T-helper 17 cell (primary cell): ENCODE measurements at places on chromosomes 7 and 10.

GRCh38 chr10:122419876-122420623 is 34.4 kb upstream of the ARMS2 start:
- no peak for DNase-seq

DNA sequence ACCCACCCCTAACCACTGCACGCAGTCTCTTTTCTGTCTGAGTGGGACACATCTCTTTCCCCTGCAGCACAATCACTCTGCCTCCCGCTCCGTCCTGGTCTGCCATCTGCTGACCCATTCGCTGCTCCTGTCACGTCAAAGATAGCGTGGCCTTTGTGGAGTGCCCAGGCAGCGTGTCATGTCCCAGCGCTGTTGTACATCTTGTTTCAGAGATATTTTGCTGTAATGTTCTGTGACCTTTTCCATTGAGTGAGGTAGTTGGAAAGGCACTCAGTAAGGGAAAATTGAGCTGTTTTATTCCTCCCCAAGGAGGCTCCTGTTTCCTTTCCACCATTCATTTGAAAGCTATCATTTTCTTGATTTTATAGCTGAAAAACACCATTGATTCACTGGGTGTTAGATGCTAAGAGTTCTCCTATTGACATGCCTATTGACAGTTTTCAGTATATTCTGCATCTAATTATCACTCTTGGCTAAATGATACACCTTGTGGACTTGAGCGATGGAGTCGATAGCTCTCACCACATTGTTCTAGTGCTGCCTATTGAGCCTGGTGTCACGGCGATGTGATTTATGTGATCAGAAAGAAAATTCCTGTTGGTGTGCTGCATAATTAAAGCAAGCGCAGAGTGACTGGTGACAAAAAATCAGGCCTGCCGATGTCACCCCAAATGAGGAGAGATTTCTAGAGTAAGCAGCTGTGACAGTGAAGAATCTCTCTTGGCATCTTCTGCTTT is 372.6 kb downstream of the LRMDA start:
- no peak for DNase-seq

- DNase-seq, result no peak
These were observed 125.3 kb downstream of the DYNC1I1 start for GRCh38 chr7:95897557-95898251.

- no peak for DNase-seq
These were observed 900 bp downstream of the CDHR1 start for GRCh38 chr10:84195044-84195830.

GRCh38 chr7:24863626-24864025 is 106.4 kb upstream of the GSDME start:
- no peak for DNase-seq

GRCh38 chr7:125926621-125927020 is 997.0 kb upstream of the POT1 start:
- DNase-seq, result no peak

DNA sequence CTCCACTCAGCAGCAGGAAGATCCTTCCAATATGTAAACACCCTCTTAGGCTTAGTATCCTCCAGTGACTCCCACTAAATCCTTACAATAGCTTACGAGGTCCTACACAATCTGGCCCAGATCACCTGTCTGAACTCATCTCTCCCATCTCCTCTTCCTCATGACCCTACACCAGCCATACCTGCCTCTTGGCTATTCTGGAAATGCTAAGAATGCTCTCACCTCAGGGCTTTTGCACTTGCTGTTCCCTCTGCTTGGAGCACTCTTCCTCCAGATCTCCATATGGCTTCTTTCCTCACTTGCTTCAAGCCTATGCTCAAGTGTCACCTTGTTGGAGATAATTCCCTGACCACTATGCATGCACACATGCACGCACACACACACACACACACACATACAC is 50.8 kb upstream of the FRMD4A start:
- DNase-seq, result no peak

DNA sequence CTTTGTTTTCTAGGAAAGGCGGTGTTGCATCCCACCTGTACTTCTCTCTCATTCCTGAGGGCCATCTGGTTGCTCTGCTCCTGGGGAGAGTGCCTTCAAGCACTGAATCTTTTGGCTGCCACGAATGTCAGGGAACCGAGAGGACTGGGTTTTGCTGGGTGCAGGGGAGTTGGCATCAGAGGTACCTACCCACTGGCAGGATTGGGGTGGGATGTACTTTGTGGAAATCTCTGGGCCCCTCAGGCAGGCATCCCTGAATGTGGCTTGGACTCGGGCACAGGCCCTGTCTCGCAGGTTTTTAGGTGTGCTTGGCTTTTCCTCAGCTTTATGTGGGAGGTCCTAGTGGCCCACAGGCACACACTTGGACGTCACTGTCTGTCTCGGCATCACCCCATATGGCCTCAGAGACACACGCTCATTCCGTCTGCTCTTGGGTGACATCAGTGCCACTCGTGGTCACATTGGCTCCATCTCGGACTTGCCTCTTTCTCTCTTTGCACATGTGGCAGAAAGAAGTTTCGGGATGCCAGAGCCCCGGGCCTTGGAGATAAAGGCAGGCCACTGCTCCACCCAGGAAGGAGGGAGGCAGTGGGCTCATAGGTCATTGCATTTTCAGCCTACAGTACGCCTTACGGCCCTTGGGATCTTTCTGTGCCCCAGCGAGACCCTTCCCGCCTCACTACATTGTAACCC is 325.6 kb downstream of the ZNF716 start:
- no peak for DNase-seq

GRCh38 chr10:119919826-119920225 is 27.3 kb downstream of the SEC23IP start:
- DNase-seq, result no peak

- no peak for DNase-seq
These were observed 298.5 kb downstream of the NEBL start for GRCh38 chr10:20598590-20598989.

DNA sequence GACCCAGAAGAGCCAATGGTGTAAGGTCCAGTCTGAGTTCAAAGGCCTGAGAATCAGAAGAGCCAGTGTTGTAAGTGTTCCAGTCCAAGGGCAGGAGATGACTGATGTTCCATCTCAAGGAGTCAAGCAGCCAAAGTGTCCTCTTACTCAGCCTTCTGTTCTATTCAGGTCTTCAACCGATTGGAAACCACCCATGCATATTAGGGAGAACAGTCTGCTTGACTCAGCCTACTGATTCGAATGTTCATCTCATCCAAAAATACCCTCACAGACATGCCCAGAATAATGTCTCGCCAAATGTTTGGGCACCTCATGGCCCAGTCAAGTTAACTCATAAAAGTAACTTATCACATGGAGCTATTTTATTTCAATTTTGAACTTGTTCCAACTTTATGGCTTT is 2.9 kb upstream of the WDFY4 start:
- DNase-seq, result no peak

DNA sequence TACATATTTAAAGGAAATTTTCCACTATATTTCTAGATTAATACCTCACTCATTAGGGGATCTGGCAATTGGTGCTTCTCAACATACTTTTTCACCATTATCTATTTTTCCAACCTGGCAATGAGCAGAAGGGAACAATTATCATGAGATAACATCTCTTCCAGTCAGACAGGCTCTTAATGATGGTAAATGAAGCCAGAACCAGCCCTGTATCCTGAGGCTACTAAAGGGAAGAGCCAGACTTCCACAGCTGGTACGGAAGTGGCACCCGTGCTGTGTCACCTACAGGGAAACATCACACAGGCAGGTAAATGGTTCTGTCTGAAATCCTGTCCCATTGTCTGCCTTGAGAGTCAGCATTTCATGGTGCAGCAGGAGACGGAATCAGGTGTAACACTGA is 75.9 kb downstream of the ELMO1 start:
- DNase-seq, result no peak

- DNase-seq, result no peak
These were observed 57.1 kb downstream of the AFAP1L2 start for GRCh38 chr10:114347241-114347640.

DNA sequence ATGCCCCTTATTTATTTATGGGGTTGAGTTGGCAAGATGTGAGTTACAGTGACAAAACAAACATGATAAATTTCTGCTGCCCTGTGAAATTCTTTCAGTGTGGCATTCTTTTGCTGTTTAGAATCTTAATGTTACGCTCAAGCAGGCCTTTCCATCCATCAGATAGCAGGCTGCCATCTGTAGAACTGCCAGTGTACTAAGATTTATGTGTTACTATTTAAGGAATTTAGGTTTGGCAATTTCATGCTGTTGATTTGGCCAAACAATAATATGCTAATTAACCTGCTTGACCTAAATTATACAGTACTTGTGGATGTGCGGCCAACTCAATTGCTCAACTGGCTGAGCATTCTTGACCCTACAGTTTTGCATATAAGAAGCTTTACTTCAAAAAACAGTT is 477.7 kb upstream of the TPK1 start:
- DNase-seq, result no peak

- no peak for DNase-seq
These were observed 938 bp upstream of the CADPS2 start for GRCh38 chr7:122887198-122887597.

GRCh38 chr7:27245124-27245797 is 2.7 kb downstream of the EVX1 start:
- no peak for DNase-seq

GRCh38 chr10:63583909-63584724 is 62.9 kb downstream of the REEP3 start:
- no peak for DNase-seq

DNA sequence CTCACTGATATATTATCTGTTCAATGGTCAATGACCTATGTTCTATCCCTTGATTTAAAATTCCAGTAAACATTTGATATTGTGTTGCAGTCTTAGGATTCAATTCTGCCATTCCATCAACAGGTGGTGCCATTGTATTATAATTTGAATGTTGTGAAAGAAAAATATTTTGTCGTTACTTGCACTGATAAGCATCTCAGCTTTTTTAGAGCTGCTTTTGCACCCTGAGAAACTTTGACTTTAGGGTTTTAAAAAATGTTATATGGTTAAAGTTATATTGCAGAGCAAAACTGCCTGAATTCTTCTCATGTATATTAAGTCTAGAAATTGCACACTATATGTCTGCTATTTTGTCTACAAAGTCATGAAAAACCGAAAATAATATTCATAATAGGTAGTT is 18.8 kb upstream of the MINDY3 start:
- DNase-seq, result no peak

DNA sequence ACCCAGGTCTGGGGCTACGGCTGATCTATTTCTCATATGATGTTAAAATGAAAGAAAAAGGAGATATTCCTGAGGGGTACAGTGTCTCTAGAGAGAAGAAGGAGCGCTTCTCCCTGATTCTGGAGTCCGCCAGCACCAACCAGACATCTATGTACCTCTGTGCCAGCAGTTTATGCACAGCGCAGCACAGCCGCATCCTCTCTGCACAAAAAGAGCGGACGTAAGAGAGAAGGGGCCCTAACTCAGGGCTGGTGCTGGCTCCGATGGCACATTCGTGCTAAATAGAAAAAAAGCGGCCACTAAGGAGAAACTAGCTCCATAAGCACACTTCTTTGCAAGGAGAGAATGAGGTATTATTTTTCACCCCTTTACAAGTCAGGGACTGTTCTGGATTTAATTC is 28.3 kb upstream of the PRSS1 start:
- no peak for DNase-seq

DNA sequence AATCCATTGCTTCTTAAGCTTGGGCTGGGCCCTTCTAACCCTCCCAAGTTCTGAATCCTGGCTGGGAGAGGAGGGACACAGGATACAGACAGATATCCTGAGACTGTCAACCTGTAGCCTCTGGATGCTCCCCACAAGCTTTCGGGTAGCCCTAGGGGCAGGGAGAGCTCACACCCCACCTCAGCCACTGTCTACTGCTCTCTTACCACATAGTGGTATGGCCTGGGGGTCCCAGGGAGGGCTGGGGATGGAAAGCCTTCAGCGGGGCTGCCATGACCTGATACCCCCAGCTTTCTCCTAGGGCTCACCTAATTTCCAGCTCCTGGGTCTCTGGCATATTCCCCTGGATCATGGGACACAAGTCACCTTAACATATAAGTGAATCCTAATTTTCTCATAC is 25.1 kb downstream of the CRHR2 start:
- no peak for DNase-seq

DNA sequence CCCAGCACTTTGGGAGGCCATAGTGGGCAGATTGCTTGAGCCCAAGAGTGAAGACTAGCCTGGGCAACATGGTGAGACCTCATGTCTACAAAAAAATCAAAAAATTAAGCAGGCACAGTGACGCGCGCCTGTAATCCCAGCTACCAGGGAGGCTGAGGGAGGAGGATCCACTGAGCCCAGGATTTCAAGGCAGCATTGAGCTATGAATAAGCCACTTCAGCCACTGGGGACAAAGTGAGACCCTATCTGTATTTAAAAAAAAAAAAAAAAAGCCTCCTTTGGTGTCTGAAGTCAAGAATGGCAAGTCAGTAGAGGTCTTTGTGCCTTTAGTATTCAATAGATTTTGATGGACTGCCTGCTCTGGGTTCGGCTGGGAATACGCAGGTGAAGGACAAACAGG is 85.7 kb downstream of the RALA start:
- DNase-seq, result no peak

- DNase-seq, result no peak
These were observed at the start of gene SFRP4 for GRCh38 chr7:37916673-37917660. TSS of gene SFRP4 (minus strand) at chr7:37916817. CDS start at chr7:37916537, 280 bp downstream.

GRCh38 chr10:99926925-99927720 is 82.6 kb downstream of the DNMBP start:
- DNase-seq, result no peak

- DNase-seq, result no peak
These were observed 5.5 kb upstream of the OPN4 start for GRCh38 chr10:86648704-86649427.

GRCh38 chr7:41747961-41748360 is 45.1 kb upstream of the INHBA start:
- DNase-seq, result no peak

- peak; percentile 24 for DNase-seq
These were observed at the start of gene HMX2 for GRCh38 chr10:123147635-123148413. TSS of gene HMX2 (plus strand) at chr10:123148136. CDS start at chr10:123148379, 243 bp downstream.

- DNase-seq, result peak; percentile 36
These were observed 206 bp downstream of the UPF2 start for GRCh38 chr10:12042409-12042796.

- DNase-seq, result no peak
These were observed 25.8 kb upstream of the ZRANB1 start for GRCh38 chr10:124916098-124916584.

DNA sequence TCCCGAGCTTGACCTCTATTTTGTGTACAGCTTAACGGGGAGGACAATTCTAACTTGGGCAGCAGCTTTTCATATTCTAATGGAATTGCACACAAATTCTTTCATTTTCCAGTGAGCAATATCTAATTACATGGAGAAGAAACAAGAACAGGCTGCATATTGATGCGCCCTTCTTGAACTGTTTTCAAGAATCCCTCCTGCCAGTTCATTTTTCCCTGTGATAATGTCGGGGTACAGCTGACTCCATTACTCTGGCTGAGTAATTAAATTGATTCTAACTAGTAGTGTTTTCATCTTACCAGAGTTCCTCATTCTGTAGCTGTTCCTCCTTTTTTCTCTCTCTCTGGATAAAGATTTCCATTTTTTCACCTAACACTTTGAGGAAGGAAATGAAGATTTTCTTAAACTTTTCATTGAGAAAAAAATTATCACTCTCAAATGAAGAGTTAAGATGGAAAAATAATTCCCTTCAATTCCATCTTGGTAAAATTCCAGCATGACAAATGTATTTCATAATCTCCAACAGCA is 190.9 kb downstream of the FANK1 start:
- DNase-seq, result no peak
